ENCODE measurements at places on chromosomes 7 and 10. TPM values are rescaled to one million over a fixed set of nuclear protein-coding genes. Genes with fewer than 3 reads are reported as not detected.

SPDYE5 gene
- not detected for total RNA-seq

RET gene
- total RNA-seq = 0.56 TPM

TRIM73 gene
- total RNA-seq = 1.4 TPM

CHAT gene
- total RNA-seq = not detected

Measured in A549 treated with AZD2906 at 1 μM for 4 hours (cell line).